Activated naive CD8-positive, alpha-beta T cell treated with anti-CD3 and anti-CD28 coated beads, Interleukin-2, amount 10 ng/mL, durations not matched to agents 7 days and 5 days (primary cell): ENCODE measurements at places on chromosomes 13 and 19.
A peak's percentile ranks its signal among the peaks of the same experiment; 100 is the strongest.

- no peak for DNase-seq
Measured at GRCh38 chr13:81184556-81185265, 843.8 kb upstream of the SPRY2 start.

DNA sequence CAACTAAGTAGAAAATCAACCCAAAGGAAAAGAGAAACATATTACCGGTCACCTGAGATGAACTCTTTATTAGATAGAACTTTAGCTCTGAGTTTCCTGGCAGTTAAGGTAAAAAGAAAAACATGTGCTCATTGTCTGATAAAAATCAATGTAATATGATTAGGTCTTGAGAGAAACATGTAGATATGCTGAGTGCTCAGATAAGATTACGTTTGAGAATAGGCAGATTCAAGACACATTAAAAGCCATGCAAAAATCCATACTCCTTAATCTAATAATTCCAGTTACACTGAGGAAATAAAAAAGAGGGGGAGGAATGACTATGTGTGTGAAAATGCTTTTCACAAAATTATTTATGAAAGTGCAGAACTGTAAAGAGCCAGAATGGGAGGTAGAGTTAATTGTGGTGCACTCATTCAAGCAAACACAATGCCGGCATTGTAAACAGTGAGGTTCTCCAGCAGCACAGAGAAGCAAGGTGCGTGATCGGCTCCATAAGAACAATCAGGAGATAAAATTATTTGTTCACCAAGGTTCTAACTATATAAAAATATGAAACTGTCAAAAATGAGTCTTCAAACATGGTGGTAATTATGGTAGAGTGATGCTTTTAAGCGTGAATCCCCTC, 88.8 kb downstream of the MBNL2 start:
- DNase-seq = no peak

- DNase-seq = peak; percentile 79
Measured at GRCh38 chr19:32224371-32225244, 120.8 kb upstream of the ZNF507 start.

- DNase-seq = no peak
Measured at GRCh38 chr13:99208185-99208584, 7.5 kb downstream of the UBAC2 start.

GRCh38 chr19:49413348-49413747, 9.9 kb downstream of the PTH2 start:
- no peak for DNase-seq

GRCh38 chr13:101697745-101698144, 245.3 kb downstream of the ITGBL1 start:
- DNase-seq = no peak
